ENCODE measurements at places on chromosomes 4 and X.

DNA sequence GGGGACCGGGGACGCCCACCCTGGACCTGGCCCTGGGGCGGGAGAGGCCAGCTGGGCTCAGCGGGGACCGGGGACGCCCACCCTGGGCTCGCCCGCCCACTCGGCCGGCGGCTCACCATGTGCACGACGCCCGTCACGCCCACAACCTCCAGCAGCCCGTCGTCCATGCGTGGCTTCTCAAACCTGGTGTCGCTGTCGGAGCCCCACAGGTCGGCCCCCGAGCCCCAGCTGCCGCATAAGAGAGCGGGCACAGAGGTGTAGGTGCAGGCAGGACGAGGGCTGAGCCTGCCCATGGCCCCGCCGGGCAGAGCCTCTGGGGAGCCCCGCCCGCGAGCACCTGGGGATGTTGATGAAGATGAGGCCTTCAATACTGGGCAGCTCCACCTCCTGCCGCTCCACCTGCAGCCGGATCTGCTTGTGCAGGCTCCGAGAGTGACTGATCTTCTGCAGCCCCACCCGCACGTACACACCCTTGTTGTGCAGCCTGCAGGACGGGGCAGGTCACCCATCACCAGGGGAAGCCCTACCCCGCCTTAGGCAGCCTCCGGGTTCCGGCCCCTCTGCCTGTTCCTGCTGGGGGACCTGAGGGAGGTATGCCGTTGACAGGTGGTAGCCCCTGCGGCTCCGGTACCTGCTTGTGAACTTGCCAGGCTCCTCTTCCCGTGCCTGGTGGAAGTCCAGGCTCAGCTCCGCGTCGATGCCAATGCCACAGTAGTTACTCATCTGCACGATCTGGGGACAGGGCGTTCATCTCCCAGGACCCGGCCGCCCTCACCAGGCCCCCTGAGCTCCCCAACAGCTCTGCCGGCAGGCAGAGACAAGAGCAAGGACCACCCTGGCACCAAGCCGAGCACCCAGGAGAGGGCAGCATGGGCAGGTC, 11.8 kb downstream of the DGKQ start:
- DNase-seq: no peak

GRCh38 chr4:149211876-149212275, 603.8 kb downstream of the IQCM start:
- peak; percentile 65 for DNase-seq

DNA sequence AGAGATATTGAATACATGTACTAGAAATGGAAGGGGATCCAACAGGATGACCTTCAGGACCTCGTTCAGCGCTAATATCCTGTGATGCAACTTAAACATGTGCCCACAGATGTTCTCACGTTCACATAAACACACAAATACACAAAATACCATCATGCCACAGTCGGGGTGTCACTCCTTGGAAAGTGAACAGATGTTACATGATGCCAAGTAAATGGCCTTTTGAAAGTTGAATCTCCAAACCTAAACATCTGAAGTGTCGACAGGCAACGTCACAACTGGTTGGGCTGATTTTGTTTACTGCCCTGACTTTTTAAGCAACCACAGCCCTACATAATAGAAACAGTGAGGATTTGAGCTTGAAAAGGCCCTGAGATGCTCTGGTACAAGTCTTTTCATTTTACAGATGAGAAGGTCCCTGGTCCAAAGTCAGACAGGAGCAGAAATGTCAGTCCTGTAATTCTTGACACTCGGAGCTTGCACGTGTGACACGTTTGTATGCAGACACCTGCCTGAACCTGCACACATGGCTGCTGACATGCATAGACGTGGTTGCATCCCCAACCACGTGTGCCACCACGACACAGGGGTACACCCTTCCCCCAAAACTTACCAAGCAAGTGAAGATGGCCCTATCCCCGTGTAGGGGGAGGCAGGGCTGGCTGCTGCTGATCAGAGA, 23.5 kb upstream of the BCORL1 start:
- DNase-seq: no peak

GRCh38 chr4:70721747-70722146, at the start of gene RUFY3:
TSS of gene RUFY3 (plus strand) at chr4:70721964. CDS start at chr4:70722574, 610 bp downstream.
- peak; percentile 89 for DNase-seq

- DNase-seq: peak; percentile 30
These were observed at the start of gene HERC6 for GRCh38 chr4:88378691-88379559. TSS of gene HERC6 (plus strand) at chr4:88378852. CDS start at chr4:88378922, 70 bp downstream.

DNA sequence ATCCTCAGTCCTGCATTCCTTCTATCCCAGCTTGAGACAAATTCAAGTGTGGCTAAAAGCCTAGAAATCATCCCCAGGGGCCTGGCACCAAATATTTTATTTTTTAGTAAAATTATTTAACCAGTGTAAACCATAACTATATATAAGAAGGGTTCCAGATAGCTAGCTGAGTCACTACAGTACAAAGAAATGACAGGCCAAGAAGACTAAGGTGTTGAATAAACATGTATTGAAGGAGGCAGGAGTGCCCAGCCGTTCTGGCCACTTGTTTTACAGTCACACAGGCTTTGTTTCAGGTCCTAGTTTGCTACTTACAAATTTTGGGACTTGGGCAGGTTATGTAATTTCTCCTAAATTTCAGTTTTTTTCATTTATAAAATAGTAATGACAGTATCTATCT, 225.9 kb upstream of the PITX2 start:
- DNase-seq: no peak

DNA sequence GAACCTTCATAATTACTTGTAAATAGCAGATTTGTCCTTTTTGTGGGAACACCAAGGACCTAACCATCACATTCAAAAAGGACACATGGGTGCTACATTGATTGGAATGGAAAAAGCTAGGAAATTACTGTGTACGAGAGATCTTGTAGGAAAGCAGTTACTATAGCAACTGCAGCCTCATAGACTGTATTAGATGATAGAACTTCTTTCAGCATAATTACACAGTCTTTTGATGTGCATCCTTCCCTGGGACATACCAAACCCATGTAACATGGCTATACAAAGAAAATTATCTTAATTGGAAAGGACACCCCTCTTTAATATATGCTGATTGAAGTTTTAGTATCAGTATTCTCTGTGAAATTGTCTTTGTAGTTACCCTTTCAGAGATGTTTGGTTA, 130.7 kb upstream of the CTSO start:
- DNase-seq: no peak

- no peak for DNase-seq
These were observed 209.3 kb downstream of the GPC3 start for GRCh38 chrX:133776072-133776471.

GRCh38 chr4:54400802-54401201, 171.7 kb downstream of the PDGFRA start:
- peak; percentile 55 for DNase-seq

All from fibroblast of skin of left quadriceps (primary cell).